ENCODE measurements at places on chromosomes 4 and X.

DNA sequence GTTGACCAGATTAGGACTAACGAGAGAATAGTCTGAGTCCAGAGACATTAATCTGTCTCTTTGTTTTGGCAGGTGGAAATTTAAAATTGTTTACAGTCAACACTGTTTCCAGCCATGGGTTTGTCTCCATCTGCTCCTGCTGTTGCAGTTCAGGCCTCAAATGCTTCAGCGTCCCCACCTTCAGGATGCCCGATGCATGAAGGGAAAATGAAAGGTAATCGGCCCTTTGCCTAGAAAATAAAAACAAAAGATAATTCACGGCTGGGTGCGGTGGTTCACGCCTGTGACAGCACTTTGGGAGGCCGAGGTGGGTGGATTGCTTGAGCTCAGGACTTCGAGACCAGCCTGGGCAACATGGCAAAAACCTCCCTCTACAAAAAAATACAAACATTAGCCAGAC is 815 bp downstream of the HCCS start:
- no peak for DNase-seq

DNA sequence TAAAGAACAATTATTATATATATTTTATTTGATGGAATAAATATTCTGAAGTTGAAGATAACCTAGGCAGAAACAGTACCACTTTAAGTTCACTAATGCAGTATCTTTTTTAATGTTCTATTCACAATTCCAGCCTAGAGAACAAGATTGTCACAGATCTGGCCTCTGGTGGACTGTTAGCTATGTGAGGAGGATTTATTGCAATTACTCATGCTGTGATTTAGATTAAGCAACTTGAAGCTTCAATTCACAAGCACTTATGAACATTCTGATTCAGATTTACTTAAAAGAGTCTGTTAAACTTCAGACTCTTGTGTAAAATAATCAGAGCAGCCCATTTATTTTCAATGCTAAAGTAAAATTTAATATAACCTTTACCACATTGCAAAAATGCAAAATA is 1489.8 kb downstream of the STIM2 start:
- no peak for DNase-seq

- DNase-seq = no peak
These were observed 424 bp upstream of the ZNF330 start for GRCh38 chr4:141220271-141220670.

DNA sequence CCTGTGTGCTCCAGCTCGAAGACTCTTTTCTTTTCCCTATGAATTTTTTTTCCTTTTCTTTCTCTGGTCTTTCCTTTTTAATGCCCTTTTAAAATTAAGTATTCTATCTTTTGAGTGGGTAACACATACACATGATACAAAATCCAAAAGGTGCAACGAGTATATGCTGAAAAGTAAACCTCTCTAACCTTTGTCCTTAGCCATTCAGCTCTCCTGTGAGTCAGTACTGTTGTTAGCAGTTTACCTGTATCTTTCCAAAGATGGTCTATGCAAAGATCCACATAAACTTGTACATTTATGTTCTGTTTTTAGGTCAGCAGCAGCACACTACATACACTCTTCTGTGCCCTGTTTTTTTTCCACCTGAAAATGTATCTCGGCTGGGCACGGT is 28.7 kb downstream of the SLC25A43 start:
- DNase-seq = no peak

DNA sequence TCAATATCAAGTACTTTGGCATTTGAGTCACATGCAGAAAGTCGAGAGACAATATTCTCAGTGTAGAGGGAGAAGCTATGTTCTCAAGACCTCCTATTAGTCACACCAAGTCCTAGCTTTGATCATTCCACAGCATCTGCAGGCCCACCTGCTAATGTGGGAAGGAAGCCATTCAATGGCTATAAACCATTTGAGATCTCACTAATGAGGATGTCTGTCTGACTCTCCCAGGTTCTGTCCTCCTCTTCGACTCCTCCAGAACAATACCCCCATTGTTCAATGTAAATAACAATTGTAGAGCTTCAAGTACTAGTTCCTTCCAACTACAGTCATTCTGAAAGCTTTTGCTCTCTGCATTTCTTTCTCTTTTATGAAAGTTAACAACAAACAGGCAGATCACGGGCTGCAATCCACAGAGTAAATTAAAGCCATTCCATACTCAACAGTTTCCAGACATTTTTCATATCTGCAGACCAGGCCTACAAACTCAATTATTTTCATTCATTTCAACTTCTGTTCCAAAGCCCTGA is 140.2 kb upstream of the EDNRA start:
- no peak for DNase-seq

Data from activated CD4-positive, CD25-positive, alpha-beta regulatory T cell (primary cell).